ENCODE measurements at places on chromosomes 7 and 10. TPM values are rescaled to one million over a fixed set of nuclear protein-coding genes. Genes with fewer than 3 reads are reported as not detected.

GRCh38 chr10:35870665-35871310 lies 228.7 kb upstream of the FZD8 start:
- no peaks in the 10 kb centered on the region for H3K4me1 ChIP-seq
- no peak for DNase-seq
- H3K27ac ChIP-seq = no peak overlapping the region

GRCh38 chr7:150962553-150963399 lies 15.3 kb downstream of the KCNH2 start:
- H3K27me3 ChIP-seq = no peaks in the 10 kb centered on the region
- peaks cover 71% of the 10 kb centered on the region for H3K4me1 ChIP-seq
- no peak overlapping the region for H3K4me3 ChIP-seq
- no peaks in the 10 kb centered on the region for H3K36me3 ChIP-seq
- H3K27ac ChIP-seq = peak overlapping the region; percentile 80
- DNase-seq = peak; percentile 87

STEAP2 gene
- total RNA-seq = 18.5 TPM

GRCh38 chr10:110487411-110488331 lies 10.0 kb upstream of the DUSP5 start:
- H3K4me1 ChIP-seq = no peaks in the 10 kb centered on the region
- no peak overlapping the region for H3K4me3 ChIP-seq
- peak; percentile 32 for DNase-seq
- H3K36me3 ChIP-seq = no peaks in the 10 kb centered on the region

TNS3 gene
- 86.9 TPM for total RNA-seq

DNA sequence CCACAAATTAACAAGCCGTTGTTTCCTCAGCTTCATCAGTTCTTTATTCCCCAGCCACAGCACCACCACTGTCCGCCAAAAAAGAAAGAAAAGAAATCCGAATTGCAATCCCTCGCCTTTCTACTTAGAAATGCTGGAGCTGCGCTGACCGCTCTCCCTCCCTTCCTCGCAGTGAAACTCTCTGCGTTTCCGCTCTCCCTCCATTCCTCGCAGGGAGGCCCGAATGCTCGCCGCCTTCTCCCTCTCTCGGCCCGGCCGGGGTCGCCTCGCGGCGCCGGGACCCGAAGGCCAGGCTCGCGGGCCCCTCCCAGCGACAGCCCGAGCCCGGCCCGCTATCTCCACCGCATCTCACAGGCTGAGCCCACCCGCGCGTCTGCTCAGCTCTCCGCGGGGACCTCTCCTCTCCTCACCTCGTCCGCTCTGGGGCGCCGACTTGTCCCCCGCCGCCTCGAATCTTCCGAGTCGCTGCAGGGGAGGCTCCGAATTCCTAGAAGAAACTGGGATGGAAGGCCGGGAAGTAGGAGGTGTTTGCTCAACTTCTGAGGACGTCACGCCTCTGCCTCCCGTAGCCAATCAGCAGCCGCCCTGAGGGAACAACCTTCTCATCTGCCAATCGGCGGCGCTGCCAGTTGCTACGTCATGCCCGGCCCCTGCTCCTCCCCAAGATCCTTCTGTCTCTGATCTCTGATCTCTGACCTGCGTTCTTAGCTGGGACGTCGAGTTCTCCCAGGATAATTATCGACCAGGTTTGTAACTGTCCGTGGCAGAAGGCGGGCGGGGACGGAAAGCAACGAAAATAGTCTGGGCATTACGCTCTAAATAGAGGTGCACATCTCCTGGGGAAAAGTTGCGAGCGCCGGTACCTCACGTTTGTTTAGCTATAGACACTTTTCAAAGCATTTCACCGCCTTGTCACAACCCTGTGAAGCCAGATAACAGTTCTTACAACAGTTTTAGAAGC lies at the start of gene AASS:
Gene AASS (minus strand): TSS at position 499 of the 961 bp plus-strand sequence. CDS start 10,523 bp downstream, outside the sequence.
- H3K36me3 ChIP-seq = no peaks in the 10 kb centered on the region
- H3K4me1 ChIP-seq = peaks cover 6% of the 10 kb centered on the region
- H3K4me3 ChIP-seq = peak within 1 kb of the TSS; percentile 86
- peak; percentile 96 for DNase-seq

- H3K4me3 ChIP-seq = no peak overlapping the region
- no peaks in the 10 kb centered on the region for H3K27me3 ChIP-seq
- no peaks in the 10 kb centered on the region for H3K36me3 ChIP-seq
- no peaks in the 10 kb centered on the region for H3K4me1 ChIP-seq
Observed at GRCh38 chr7:29971566-29972314, 17.9 kb downstream of the SCRN1 start.

SMARCD3 gene
- 13.4 TPM for total RNA-seq

KIF20B gene
- 2.2 TPM for total RNA-seq

- DNase-seq = peak; percentile 95
- no peaks in the 10 kb centered on the region for H3K27me3 ChIP-seq
- H3K27ac ChIP-seq = peak within 1 kb of the TSS; percentile 80
- H3K4me3 ChIP-seq = peak within 1 kb of the TSS; percentile 57
Observed at GRCh38 chr10:94545391-94546048, at the start of gene HELLS. Gene HELLS, plus strand, starts transcription at chr10:94545788. Its CDS starts 134 bp downstream, at chr10:94545922.

GRCh38 chr7:91710881-91711280 lies 169.6 kb downstream of the MTERF1 start:
- H3K4me3 ChIP-seq = no peak overlapping the region
- no peak overlapping the region for H3K27ac ChIP-seq

AOC1 gene
- total RNA-seq = 0.72 TPM

SLIT1 gene
- total RNA-seq = 6.1 TPM

PTPN20 gene
- 2.8 TPM for total RNA-seq

RASA4 gene
- total RNA-seq = 16.2 TPM

DNA sequence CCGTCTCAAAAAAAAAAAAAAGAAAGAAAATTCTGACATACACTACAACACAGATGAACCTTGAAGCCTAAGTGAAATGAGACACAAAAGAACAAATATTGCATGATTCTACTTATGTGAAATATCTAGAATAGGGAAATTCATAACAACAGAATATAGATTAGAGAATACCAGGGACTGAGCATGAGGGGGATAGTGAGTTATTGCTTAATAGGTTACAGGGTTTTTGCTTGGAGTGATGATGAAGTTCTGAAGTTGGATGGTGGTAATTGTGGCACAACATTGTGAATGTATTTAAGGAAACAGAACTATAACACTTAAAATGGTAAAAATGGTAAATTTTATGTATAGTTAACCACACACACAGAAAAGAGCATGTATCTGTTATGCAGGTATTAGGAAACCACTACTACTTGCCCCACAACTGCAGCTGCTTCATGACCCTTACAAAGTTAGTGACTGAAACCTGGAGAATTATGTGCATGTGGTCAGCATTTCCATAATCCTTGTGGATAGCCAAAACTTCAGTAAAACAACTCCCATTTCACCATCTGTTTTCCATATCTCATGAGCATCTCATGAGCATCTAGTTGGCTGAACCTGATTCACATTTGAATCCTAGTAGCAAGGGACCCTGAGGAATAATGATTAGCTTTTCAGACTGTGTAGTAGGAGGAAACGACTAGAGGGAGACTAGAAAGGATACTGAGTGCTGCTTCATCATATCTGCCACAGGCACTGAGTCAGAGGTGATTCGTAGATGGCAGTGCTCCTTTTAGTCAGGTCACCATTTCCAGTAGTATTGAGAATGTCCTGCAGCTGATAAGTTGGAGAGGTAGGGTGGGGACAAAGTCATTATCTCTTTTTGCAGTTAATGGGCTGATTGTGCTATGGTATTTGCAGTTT lies 26.3 kb downstream of the SAMD8 start:
- peaks cover 21% of the 10 kb centered on the region for H3K4me1 ChIP-seq
- H3K4me3 ChIP-seq = no peak overlapping the region
- no peaks in the 10 kb centered on the region for H3K36me3 ChIP-seq
- no peak overlapping the region for H3K27ac ChIP-seq

- no peaks in the 10 kb centered on the region for H3K4me1 ChIP-seq
- DNase-seq = no peak
- H3K27ac ChIP-seq = no peak overlapping the region
- no peak overlapping the region for H3K4me3 ChIP-seq
- H3K36me3 ChIP-seq = no peaks in the 10 kb centered on the region
Observed at GRCh38 chr10:71052076-71052660, 160.2 kb upstream of the UNC5B start.

GPR146 gene
- 4.4 TPM for total RNA-seq

CLCN1 gene
- total RNA-seq = not detected

DNA sequence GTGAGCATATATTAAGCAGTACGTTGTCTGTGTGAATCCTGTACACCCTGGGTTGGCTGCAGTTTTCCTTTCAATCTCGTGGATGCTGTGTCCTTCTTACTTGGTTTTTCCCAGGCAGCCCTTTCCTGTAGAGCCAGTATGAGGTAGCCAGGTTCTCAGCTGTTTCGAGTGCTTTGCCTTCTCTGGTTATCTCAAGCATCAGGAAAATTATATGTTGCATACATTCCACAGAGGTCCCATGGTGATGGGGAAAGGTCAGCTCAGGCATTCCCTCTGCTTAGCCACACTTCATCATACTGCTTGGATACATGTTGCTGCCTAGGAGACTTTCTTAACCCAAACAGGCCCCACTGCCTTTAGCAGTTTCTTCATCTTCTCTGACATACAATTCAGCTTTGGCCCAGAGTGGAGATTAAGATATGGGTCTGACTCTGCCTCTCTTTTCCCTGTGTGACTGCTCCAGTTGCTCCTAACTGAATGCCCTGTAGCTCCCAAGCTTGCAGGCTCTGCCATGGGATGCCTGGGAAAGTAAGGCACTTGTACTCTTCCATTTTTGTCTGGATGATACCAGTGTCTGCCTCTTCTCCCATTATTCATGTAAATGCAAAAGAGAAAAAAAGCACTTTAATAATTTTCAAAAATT lies 11.3 kb downstream of the GNAI1 start:
- H3K27me3 ChIP-seq = no peaks in the 10 kb centered on the region
- H3K36me3 ChIP-seq = no peaks in the 10 kb centered on the region
- DNase-seq = no peak
- H3K4me3 ChIP-seq = no peak overlapping the region
- peak overlapping the region; percentile 8 for H3K27ac ChIP-seq
- peaks cover 17% of the 10 kb centered on the region for H3K4me1 ChIP-seq

SPDYE18 gene
- not detected for total RNA-seq

GRCh38 chr7:89845952-89846351 lies 308.3 kb upstream of the STEAP1 start:
- H3K27ac ChIP-seq = no peak overlapping the region
- H3K4me3 ChIP-seq = no peak overlapping the region
- DNase-seq = no peak
- H3K36me3 ChIP-seq = no peaks in the 10 kb centered on the region
- H3K27me3 ChIP-seq = no peaks in the 10 kb centered on the region

DNA sequence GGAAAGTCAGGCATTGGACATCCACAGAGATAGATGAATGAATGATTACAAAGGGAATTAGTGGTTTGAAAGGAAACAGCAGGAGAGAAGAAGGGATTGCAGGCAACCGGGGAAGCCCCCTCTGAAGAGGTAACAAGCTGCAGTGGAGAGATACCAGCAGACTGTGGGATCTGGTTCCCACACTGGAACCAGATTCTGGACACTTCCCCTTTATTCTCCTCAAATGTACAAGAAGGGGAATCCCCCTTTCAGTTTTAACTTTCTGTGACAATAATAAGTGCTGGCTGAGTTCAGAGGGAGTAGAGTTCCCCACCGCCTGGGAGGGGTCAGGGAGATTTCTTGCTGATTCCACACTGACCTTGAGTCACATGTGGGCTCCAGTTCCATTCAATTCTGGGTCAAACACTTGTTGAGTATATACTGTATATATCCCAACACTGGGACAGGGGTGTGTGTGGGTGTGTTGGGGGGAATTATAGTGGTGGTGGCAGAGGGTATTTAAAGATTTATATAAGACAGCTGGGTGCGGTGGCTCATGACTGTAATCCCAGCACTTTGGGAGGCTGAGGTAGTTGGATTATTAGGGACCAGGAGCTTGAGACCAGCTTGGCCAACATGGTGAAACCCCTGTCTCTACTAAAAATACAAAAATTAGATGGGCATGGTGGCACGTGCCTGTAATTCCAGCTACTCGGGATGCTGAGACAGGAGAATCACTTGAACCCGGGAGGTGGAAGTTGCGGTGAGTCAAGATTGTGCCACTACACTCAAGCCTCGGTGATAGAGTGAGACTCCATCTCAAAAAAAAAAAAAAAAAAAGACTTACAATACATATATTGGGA lies 16.5 kb upstream of the DDIT4 start:
- no peaks in the 10 kb centered on the region for H3K36me3 ChIP-seq
- peaks cover 98% of the 10 kb centered on the region for H3K4me1 ChIP-seq
- no peak for DNase-seq
- no peaks in the 10 kb centered on the region for H3K27me3 ChIP-seq
- H3K4me3 ChIP-seq = no peak overlapping the region

DNA sequence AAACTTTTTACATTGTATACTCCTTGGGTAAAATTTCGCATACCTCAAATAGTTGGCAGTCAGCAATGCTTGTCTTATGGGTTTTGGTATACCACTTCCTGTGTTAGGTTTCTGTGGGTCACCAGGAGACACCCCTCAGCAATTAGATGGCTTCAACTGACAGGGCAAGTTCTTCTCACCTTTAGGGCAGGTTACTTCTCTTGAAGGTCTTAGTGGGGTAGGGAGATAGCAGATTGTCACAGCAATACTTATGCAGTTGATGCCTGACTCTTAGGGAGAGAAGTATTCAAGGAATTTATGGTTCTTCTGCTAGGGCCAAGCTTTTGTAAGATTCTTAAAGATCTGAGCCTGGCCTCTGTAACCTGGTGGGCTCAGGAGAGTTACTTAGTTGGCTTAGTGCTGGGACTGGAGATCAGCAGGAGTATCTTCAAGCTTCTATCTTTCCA lies 42.9 kb downstream of the MKLN1 start:
- DNase-seq = peak; percentile 14
- no peak overlapping the region for H3K4me3 ChIP-seq
- no peaks in the 10 kb centered on the region for H3K36me3 ChIP-seq
- no peak overlapping the region for H3K27ac ChIP-seq
- H3K4me1 ChIP-seq = peaks cover 88% of the 10 kb centered on the region

GRCh38 chr10:103740611-103741010 lies 114.8 kb downstream of the SH3PXD2A start:
- H3K4me1 ChIP-seq = peaks cover 6% of the 10 kb centered on the region
- H3K27ac ChIP-seq = no peak overlapping the region
- no peaks in the 10 kb centered on the region for H3K27me3 ChIP-seq
- H3K36me3 ChIP-seq = no peaks in the 10 kb centered on the region
- DNase-seq = peak; percentile 64

DNA sequence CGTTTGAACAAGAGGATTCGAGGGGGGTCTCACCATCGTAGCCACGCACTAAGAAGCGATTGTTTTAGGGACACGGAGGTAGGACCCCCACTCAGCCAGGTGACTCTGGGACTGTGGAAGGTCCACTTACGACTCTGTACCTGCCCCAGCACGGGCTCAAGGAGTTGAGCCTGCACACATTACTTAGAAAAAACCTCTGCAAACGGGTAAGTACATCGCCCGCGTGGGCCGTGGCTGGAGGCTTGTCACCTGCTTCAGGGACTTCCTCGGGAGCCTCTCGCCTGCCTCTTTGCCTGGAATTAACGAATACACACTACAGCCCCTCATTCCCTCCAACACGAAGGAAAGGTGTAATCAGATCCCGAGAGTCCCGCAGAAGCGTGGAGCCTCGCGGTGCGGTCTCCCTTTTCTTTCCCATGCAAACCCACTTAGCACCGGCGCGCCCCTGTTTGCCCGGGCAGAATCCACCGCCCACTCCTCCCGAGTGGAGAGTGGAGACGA lies 826 bp downstream of the PODXL start:
- no peaks in the 10 kb centered on the region for H3K36me3 ChIP-seq
- H3K4me1 ChIP-seq = peaks cover 27% of the 10 kb centered on the region
- no peak for DNase-seq
